ENCODE measurements at places on chromosomes 2 and 18.

DNA sequence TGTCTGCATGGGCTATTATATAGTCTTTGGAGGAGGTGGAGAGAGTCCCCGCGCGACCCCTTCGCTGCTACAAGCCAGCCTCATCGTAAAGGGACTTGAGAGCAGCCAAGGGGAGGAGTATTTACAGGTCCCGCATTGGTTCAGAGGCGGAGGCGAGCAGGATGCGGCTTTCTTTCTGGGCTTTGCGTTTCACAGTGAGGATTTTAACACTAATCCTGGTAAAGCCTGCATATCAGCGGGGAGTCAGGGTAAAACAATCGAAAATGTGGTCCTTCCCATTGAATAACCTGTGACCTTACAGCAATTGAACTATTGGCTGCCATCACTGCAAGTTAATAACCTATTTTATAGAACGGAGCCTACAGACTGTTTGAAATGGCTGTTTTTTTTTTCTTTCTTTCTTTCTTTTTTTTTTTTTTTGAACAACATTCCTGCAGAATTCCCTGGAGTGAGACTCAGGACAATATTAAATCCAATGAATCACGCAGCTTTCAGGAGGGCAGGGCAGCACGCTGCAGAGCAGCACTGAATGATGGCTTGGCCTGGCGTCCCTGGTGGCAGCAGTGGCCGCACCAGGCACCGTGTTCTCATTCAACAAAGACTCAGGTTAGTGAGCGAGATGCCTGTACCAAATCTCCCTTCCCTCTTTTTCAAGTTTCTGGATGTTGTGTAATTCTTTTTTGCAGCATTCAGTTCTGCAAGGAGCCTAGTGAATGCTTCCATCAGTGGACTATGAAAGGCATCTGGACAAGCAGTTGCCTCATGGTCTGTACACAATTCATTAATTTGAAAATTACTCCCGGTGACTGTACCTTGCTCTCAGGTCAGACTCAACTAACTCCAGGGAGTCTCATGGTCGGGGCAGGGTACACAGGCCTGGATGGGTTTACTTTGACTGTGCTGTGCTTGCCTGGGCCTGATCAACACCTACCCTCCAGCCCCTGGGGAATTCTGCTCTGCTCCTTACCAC, 19.8 kb downstream of the SMIM21 start:
- no peak for DNase-seq

DNA sequence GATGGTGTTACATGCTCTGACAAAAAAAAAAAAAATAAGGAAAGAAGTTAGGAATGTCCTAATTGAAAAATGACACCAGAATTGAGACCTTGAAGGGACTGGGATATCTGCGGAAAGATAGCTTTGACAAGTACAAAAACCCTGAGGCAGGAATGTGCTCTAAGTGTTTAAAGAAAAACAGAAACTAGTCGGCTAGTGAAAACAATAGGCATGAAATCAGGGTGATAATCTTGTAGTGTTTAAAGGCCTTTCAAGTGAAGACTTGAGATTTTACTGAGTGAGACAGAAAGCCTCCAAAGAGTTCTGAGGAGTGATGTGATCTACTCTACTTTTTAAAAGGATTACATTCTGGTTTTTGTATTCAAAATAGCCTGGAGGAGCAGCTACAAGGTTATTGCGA, 107.4 kb downstream of the COBLL1 start:
- no peak for DNase-seq

DNA sequence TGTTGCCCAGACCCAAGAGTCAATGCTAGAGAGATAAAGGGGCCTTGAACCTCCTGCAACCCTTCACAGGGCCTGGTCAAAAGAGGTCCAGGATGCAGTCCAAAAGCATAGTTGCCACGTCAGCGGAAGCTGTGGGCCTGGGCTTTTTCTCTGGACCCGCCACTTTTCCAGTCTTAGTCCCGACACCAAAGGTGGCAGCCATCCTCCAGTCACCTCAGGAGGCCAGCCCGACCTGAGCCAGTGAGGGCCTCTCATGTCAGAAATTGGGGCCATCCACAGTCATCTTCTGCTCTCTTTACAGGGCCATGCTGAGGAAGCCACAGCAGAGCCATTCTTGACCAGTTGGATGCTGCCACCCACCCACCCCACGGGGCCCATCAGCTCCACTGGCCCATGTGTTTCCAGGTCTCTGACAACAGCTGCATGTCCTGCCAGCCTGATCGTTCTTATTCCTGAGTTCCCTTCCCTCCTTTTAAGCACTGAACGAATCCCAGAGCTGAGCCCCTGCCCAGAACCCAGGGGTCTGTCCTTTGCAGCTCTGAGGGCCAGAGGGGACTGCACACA, 34.1 kb upstream of the KLHL29 start:
- DNase-seq = no peak

DNA sequence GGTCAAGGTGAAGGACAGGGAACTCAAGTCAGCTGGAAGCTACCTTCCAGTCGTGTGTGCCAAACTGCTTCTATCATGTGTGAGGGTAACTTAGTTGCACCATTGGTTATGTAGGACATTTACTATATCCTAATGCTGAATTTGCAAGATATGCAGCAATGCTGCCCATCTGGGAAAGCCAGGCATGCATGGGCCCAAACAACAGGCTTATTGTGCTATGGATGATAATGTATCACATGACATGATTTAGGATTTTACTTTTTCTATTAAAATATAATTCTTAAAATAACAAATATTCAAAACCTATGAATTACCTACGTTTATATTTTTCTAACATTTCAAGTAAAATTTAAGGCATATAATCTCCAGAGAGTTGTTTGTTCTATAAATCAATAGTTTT, 35.9 kb downstream of the B4GALT6 start:
- no peak for DNase-seq

DNA sequence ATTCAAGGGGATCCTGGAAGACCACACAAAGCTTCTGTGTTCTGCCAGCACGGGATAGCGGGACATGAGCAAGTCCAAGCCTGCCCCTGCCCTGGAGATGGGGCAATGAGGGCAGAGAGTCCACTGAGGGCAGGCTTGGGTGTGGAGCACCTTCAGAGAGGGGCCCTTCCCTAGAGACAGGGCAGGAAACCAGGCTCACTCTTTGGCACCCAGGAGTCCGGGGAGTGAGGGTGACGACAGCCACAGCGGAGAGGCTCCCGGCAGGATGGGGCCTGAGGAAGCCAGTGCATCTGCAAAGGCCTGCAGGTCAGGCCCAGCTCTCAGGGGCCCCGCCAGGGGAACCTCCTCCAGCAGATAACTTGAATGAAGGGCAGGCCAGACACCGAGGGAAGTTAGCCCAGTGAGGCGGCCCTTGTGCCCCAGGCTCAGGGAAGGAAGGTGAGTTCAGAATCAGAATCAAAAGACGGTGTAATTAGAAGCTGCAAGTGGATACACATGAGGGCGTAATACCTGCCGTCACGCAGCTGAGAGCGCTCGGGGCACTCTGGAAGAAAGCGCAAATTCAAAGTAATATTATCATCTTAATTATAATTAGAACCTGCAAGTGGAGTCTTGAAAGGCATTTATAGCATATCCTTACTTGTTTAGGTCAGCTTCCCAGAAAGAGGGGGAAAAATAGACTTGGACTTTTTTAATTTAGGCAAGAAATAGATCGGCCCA, 142.6 kb upstream of the LGALSL start:
- no peak for DNase-seq

GRCh38 chr2:217886720-217887309, 116.0 kb downstream of the TNS1 start:
- DNase-seq = peak; percentile 76

DNA sequence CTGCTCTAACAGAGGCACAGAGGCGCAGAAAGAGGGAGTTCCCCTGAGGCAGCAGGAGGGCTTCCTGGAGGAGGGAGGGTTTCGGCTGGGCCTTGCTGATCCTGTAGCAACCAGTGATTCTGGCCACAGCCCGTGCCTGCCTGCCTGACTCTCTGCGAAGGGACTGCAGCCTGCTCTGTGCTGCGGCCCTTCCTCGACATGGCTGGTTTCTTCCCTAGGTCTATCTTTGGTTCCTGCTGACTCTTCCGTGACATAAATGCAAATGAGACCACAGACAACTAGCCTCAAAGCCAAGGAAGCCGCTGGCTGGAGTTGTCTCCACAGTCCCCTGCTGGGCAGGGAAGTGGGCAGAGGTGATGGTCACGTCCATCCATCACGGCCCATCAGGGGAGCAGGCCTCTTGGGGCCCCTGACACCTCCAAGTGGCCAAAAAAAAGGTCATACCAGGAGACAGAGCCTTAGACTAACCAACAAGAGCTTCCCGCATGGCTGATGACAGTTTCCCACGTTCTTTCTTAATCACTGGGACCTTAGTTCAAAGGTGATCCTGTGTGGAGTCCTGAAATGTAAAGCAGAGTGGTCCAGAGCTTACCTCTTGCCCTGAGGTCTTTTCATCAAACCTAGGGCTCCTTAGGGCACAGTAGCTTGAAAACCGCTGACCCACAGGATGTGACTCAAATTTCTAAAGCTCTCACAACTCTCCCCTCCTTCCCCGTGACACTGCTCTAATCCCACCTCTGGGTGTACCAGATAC, 55.3 kb downstream of the HS1BP3 start:
- DNase-seq = peak; percentile 19

GRCh38 chr2:19673213-19673791, 228.5 kb downstream of the TTC32 start:
- DNase-seq = no peak

DNA sequence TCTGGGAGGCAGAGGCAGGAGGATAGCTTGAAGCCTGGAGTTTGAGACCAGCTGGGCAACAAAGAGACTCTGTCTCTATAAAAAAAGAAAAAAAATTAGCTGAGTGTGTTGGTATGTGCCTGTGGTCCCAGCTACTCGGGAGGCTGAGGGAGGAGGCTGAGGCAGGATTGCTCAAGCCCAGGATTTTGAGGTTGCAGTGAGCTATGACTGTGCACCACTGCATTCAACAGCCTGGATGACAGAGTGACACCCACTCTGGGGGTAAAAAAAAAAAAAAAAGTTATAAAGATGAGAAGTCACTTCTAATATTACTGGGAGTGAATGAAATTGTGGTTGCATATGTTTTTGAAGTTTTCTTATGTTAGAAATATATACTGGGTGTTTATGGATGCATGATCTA, 71.6 kb downstream of the C2orf74 start:
- DNase-seq = no peak

- DNase-seq = no peak
Measured at GRCh38 chr2:132623096-132623839, 46.7 kb downstream of the LYPD1 start.

GRCh38 chr2:99485824-99486223, 4.0 kb downstream of the REV1 start:
- no peak for DNase-seq

DNA sequence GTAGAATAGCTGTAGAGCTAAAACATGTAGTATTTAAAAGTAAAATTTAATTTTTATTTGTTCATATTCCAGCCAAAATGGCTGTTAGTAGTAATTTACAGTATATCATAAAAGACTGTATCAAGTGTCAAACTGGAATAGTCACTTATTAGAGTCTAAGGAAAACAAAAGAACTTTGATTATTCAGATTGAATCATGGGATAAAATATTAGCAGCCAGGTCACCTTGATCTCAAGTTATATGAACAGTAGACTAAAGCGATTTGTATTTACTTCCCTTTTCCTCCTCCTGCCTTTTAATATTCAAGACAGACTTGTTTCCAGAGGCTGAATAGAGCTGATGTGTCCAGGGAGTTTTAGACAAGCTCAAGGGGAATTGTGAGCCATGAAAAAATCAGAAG, 54.4 kb downstream of the PMAIP1 start:
- no peak for DNase-seq

- DNase-seq = no peak
Measured at GRCh38 chr2:43082111-43082894, 144.1 kb downstream of the ZFP36L2 start.

DNA sequence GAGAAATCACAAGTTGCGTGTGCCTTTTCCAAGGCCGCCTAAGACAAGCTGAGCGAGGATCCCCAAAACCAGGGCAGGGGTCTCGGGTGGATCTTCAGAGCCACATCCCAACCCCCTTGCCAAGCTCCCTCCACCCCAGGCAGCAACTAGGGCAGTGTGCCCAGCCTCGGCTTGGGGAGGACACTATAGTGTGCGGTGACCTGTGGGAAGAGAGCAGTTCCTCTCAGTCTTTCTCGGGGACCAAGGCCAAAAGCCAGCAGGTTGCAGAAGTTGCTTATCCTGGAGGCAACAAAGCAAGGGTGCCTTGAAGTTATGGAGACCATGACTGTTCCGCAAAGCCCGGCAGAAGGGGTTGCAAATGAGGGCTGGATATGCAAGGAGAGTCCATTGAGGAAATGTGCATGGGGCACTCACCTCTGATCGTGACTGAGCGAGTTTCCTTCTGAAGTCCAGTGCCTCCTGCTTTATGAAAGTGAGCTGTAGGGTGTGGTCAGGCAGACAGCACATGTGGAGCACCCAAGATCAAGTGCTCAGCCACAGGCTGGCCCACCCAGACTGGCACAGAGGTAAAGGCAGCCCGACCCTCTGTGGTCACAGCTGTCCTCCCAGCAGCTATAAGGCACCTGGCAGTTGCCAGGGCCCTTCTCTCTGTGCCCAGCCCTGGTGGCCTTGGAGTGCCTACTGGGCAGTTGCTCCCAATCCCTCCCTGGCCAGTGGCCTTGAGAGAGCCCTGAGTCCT, 260.5 kb downstream of the ATAD2B start:
- DNase-seq = no peak

- no peak for DNase-seq
Measured at GRCh38 chr2:28342081-28342967, 50.3 kb upstream of the FOSL2 start.

DNA sequence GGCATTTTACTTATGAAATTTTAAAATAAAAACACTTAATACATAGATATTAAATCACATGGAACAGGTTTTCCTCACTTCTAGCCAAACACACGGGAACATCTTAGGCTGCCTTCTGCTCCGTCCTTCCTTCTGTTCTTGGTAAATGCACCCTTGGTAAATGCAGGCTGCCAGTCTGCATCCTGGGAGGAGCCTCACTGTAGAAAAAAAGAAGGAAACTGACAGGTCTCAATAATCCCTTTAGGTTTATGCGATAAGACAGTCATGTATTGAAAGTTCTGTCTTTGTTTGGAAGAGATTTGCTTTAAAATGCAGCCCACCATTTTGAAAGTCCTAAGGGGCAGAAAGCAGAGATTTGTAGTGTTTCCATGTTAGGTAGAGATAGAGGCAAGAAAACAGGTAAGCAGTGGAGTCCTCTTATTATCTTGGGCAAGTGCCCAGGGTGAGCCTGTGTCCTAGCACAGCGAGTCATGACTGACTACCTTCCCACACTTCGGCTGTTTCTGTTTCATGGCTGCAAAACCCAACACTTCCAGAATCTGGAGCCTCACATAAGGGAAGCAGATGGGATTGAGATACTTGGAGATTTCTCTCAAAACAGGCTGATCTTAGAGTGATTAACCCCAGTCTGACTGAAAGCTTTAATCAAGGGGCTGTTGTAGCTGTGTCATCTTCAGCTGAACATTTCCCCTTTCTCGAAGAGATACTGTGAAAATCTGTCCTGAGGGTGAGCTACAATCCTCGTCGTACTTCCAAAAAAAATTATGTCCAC, 131.4 kb upstream of the MAP3K20 start:
- DNase-seq = no peak

- no peak for DNase-seq
Measured at GRCh38 chr2:24837996-24838513, 44.8 kb downstream of the CENPO start.

DNA sequence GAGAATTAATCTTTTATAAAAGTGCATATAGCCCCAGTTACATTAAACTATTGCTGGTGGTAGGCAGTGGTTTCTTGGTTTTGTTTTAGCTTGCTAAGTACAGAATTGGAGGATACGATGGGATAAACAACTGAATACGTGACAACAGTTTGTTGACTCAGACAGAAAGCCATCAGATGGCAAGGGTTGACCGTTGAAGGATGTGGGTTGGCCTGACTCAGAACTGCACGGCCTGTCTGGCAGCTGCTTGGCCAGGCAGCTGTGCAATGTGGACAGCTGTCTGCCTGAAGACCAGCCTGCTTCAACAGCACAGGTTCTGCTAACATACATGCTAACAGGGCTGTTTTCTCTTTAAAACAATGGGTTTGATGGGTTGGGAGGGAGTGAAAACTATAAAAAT, 46.6 kb downstream of the PRKRA start:
- no peak for DNase-seq

Data from stimulated activated naive CD8-positive, alpha-beta T cell treated with anti-CD3 and anti-CD28 coated beads, Interleukin-15, Interleukin-2, amounts not matched to agents 100 U/mL and 50 U/mL, for 24 hours (primary cell).